ENCODE measurements at places on chromosomes 2 and 18.
A peak's percentile ranks its signal among the peaks of the same experiment; 100 is the strongest.

DNA sequence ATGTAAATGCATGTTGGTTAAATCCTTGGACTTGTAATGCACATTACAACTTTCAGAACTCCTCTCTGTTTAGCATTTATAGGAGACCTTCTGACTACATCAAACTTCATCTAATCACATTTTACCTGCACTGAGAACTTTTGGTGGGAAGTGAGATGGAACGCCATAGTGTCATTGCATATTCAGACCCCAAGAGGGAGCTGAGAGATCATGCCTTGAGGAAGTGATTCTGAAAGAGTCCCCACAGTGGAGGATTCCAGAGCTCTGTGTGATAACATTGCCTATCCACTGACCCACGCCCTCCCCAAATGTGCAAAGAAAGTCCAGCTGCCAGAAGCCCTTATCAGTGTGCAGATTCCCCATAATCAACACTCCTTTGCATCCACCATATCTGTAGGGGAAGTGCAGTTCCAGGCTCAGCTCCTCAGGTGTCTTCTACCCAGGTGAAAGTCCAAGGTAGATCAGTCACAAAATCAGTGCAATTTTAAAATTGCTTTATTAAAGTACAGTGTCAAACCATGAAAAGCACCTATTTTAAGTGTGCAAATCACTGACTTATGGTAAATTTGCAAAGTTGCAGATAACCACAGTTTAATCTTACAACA lies 212.4 kb downstream of the RPIA start:
- peak; percentile 51 for DNase-seq

GRCh38 chr2:71780162-71780561 lies 326.8 kb downstream of the DYSF start:
- DNase-seq, result no peak

DNA sequence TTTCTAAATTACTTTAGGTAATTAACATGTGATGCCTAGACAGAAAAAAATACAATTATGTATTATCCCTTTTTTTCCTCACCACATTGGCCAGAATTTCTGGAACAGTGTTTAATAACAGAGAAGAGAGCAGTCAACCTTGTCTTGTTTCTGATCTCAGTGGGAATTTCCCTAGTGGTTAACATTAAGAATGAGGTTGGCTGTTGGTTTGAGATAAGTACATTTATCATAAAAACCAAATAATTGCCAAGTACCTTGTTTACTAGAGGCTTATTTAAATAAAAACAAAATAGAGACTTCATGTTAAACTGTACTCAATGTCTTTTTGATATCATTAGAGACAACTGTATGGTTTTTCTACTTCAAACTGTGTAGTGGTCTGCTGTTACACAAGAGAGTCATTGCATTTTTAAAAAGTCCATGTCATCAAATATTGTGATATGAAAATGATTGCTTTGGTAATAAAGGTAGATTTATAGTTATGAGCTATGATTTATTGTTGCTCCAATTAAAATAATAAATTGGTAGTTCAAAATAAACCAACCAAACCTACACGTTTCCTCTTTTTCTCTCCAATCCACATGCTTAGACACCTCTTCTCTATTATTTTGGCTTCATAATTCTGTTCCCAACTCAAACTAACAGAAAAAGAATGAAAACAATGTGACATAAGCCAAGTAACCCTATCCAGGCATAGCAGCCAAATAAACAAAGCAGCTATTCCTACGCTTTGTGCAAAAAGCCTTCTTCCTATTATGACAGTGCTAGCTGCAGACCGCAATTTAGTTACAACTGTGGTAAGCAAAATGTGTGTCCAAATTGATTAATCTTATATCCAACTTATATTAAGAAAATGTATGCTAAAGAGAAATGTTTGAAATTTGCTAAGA lies 20.9 kb upstream of the TANK start:
- peak; percentile 19 for DNase-seq

DNA sequence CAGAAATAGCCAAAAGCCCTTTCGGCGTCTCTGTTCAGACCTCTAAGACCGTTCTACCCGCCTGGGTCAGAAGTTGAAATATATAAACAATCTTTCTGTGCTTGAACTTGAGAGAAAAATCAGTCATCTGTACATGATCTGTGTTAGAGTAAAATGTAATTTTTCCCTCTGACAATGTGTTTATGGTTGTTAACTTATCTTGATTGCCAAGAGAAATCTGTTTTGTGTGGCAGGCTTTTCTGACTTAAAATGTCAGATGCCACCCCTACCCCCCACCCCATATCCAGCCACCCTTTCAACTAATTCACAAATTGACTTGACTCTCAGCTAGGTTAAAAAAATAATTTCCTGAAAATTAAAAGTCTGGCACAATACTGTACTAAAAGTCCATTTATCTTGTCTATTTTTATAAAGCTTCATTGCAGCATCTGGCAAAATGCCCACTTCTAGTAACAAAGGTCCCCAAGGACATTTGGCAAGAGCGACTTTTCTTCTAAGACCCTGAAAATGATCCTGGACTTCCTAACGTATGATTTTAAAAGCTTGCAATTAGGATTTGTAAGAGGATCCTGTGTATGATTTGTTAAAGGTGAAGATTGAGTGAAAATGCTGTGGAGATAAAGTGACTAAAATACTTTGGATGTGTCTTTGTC lies 304.2 kb downstream of the EPHA4 start:
- DNase-seq, result no peak

- no peak for DNase-seq
Observed at GRCh38 chr2:238345297-238345968, 25.1 kb downstream of the TRAF3IP1 start.

DNA sequence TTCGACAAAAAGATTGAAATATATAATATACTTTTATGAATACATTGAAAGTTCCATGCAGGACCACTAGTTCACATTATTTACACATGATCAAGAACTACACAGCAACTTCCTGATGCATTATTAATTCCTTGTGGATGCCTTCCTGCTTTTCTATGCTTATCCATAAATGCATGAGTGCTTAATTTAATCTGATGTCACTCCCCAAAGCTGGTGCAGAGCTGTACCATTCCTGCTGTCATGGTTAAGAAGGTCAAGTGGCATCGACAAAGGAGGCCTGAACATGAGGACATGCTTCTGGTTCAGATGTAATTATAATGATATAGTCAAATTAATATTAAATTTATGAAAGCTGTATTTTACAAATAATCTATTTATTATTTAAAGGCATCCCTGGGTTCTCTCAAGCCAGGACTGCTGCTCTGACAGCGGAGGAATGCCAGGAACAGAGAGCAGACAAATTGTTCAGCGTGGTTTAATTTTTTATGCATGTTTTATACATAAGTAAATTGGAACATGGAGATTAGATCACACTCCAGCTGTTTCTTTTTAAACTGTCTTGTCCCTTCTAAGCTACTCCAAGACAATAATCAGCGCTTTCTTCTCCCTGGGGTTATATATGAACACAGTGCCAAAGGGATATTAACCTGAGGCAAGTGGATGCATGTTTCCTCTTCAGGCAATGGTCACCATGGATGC lies 307.3 kb upstream of the CNTNAP5 start:
- no peak for DNase-seq

- no peak for DNase-seq
Observed at GRCh38 chr2:142694282-142694681, 183.2 kb upstream of the KYNU start.

DNA sequence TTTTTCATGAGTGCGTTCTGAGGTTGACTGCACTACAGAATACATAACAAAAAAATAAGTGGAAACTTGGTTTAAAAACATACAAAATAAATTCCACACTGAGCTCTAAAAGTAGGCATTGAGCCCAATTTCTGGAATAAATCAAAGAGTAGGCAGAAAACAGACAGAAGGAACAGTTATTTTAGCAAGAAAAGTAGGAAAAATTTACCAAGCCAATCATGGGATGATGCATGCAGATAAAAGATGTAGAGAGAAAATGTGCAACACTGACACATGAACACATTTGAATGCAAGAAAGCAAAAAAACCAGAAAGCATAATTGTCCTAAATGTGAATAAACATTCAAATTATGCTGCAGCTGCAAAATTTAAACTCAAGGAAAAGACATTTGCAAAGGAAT lies 308.3 kb downstream of the DLGAP1 start:
- no peak for DNase-seq

- no peak for DNase-seq
Observed at GRCh38 chr2:144501118-144501517, 18.8 kb downstream of the ZEB2 start.

DNA sequence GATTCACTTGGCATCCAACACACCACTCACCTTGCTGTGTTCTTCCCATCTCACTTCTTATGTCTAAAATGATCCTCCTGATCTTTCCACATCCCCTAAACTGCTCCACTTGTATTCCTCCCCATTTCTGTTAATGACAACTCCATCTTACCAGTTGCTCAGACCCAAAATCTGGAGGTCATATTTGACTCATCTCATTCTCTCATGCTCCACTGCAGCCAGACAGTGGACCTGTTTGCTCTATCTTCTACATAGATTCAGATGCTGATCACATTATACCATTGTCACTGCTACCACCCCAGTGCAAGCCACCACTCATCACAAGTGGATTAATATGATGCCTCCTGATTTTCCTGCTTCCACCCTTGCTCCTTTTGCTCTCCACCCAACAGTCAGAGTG lies 7.9 kb upstream of the NABP1 start:
- no peak for DNase-seq

DNA sequence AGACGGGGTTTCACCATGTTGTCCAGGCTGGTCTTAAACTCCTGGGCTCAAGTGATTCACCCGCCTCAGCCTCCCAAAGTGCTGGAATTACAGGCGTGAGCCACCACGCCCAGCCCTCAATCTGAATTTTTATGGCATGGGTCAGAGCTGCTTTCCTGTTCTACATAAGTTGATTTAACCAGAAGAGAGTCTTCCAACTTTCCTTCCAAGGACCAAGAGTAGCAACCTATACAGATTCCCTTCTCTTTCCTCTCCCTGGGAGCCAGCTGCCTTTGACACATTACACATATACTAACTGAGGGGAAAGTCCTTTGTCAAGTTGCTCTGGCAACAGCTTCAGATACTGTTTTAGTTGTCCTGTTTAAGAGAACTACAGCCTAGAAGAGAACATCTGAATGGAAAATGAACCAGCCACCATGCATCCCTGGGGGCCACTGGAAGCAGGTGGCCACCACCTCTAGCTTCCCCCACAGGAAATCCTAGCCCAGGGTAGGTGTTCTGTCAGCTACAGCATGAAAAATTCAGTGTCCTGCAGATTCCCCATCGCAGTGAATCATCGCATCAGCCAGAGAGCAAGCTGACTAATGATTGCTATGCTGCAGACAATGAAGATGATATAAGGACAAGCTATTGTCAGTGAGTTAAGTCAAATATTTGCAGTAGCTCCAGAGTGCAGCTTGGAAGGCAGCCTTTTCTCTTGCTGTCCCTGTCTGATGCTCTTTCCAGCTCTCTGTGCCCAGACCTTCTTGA lies 62.9 kb downstream of the POMC start:
- peak; percentile 90 for DNase-seq

All from epithelial cell of esophagus (primary cell).